Breast epithelium (tissue), 4 donors: ENCODE measurements at places on chromosomes 7 and 10.

DNA sequence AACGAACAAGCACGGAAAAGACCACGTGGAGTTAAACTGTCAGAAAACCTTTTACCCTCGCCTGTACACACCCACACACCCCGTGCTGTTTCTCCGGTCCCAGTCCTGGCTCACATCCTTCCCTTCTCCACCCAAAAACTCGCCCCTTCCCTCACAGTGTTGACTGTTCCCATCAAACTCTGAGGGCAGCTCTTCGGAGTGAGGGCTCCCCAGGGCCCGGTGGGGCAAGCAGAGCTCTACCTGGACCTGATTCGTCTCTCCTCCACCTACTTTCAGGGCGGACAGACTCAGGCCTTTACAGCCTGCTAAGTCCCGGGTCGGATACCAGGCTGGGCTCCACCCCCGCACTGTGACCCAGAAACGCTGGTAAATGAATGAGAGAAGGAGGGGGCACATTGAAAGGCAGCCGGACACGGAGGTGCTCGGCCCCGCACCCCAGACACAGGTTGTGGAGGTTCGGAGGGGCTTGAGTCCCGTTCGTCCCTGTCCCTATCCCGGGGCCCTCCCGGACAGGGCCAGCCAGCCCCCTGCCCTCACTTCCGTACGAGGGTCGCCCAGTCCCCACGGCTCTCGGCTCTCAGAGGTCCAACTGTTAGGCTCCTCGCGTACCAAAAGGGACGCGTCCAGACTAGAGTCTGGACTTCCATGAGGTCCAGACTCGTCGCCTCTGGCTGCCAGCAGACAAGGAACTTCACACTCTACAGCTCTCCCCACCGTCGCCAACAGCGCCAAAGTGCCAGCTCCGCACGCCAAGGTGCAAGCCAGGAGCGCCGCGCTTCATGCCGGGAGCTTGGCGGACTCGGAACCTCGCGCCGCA, 31.7 kb upstream of the ASL start:
- no peaks in the 10 kb centered on the region for H3K4me1 ChIP-seq
- H3K36me3 ChIP-seq = no peaks in the 10 kb centered on the region
- peak; percentile 36 for DNase-seq

GRCh38 chr10:79310200-79310865, 36.9 kb upstream of the PPIF start:
- H3K27ac ChIP-seq = no peak overlapping the region
- no peaks in the 10 kb centered on the region for H3K4me1 ChIP-seq
- peaks cover 15% of the 10 kb centered on the region for H3K36me3 ChIP-seq

DNA sequence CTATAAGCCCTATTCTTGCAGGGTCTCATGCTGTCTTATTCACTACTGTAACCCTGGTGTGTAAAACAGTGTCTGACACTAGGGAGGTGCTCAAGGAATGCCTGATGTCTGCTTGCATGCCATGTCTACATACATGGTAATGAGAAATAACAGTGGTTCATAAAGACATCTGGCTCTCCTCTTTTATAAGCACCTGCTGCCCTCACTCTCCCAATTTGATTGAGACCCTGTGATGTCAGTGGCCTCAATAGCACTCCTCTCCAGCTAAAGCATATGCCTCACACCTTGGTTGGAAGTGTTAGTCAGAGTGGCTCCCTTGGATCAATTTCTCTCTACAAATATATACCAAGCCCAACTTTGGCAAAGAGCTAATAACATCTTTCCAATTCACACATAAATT, 30.6 kb downstream of the ANK3 start:
- H3K4me1 ChIP-seq = no peaks in the 10 kb centered on the region
- H3K4me3 ChIP-seq = no peak overlapping the region
- H3K36me3 ChIP-seq = no peaks in the 10 kb centered on the region
- H3K27me3 ChIP-seq = no peaks in the 10 kb centered on the region
- no peak overlapping the region for H3K27ac ChIP-seq

GRCh38 chr7:69115788-69116187, 482.5 kb upstream of the AUTS2 start:
- H3K4me1 ChIP-seq = no peaks in the 10 kb centered on the region
- peak overlapping the region; percentile 14 for H3K27ac ChIP-seq
- no peak overlapping the region for H3K4me3 ChIP-seq
- no peaks in the 10 kb centered on the region for H3K36me3 ChIP-seq
- H3K27me3 ChIP-seq = no peaks in the 10 kb centered on the region

DNA sequence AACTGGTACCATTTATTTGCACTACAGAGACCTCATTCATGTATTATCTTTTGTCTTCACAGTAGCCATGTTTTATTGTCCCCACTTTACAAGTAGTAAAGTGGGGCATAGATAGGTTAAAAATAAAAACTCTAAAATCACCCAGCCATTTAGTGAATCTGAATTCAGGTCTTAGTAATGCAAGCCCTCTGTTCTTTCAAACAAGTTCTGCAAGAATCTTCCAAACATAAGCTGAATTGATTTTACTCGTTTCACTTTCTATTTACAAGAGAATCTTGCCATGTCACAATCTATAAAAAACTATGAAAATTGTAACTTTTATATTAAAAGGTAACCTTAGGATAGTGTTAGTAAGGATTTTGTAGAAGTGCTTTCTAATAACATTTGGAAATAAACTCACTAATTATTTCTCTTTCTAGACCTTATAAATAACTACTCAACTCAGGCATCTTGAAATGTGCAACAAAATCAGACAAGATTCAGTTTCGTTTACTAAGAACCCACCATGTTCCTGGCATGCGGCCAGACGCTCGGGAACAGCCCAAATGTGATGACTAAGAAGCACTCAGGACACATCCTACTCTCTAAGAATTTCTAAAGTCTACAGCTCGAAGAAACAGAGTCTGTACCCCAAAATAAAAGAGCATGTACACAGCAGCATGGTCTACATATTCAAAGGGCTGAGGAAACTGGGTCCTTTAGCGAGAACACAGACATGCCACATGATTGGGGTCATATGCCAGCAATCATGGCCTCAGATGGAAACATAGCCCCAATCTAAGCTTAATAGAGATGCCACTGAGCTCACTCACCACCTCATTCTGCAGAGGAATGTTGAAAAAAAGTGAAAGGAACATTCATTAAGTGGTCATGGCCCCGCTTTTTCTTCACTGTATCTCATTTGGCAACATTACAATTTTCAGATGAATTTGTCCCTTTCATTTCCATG, 167.6 kb downstream of the AMPH start:
- no peak overlapping the region for H3K4me3 ChIP-seq
- H3K4me1 ChIP-seq = no peaks in the 10 kb centered on the region
- H3K27ac ChIP-seq = no peak overlapping the region
- no peak for DNase-seq

- no peak for DNase-seq
- no peaks in the 10 kb centered on the region for H3K4me1 ChIP-seq
- H3K4me3 ChIP-seq = no peak overlapping the region
- H3K36me3 ChIP-seq = no peaks in the 10 kb centered on the region
Measured at GRCh38 chr10:13794992-13795612, 208.3 kb downstream of the PRPF18 start.

GRCh38 chr7:121546632-121547543, 150.8 kb upstream of the FAM3C start:
- no peaks in the 10 kb centered on the region for H3K36me3 ChIP-seq
- no peak overlapping the region for H3K4me3 ChIP-seq
- DNase-seq = no peak
- H3K4me1 ChIP-seq = no peaks in the 10 kb centered on the region
- H3K27ac ChIP-seq = no peak overlapping the region
- no peaks in the 10 kb centered on the region for H3K27me3 ChIP-seq

GRCh38 chr7:65235586-65235985, 138.1 kb upstream of the ZNF92 start:
- no peak overlapping the region for H3K4me3 ChIP-seq
- H3K36me3 ChIP-seq = no peaks in the 10 kb centered on the region
- no peak for DNase-seq

DNA sequence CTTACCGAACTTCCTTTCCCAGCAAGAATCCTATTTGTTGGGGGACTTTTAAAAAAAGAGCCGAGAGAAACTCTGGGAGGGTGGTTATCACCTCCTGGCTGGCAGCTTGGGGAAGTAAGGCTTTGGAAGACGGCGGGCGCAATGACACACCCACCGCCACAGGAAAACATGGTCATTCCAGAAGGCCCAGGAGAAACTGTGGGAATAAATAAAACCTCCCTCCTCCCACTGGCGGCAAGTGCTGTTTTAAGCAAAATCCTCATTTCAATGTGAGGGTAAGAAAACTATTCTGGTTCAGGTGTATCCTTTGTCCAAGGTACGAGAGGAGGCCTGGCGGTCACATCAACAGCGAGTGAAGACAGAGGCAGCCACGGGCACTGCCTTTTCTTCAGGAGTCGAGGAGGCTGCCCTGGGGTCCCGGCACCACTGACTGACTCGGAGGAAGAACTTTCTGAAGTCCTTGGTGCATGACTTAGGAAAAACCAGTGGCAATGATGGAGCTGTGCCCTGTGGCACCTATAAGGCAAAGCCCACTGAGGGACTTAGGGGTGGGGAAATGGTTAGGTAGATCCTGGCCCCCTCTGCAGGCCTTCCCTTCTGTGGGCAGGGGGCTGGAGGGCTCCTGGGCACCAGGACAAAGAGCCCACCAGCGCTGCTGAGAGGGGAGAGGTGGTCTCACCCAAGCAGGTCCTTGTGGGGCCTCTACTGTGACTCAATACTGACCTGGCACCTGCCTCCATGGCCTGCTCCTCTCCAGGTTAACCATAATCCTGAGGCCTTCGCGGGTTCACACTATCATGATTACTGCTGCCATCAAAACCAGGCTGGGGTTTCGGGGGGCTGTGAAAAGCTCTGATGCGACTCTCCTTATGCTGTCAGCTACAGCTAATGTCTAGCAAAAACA, 21.4 kb downstream of the DNAJB12 start:
- no peak for DNase-seq
- peak overlapping the region; percentile 97 for H3K27ac ChIP-seq
- H3K4me1 ChIP-seq = peaks cover 30% of the 10 kb centered on the region
- H3K4me3 ChIP-seq = no peak overlapping the region
- H3K27me3 ChIP-seq = no peaks in the 10 kb centered on the region

- peak overlapping the region; percentile 8 for H3K27ac ChIP-seq
- no peaks in the 10 kb centered on the region for H3K4me1 ChIP-seq
- H3K4me3 ChIP-seq = no peak overlapping the region
- H3K27me3 ChIP-seq = no peaks in the 10 kb centered on the region
- no peaks in the 10 kb centered on the region for H3K36me3 ChIP-seq
Measured at GRCh38 chr7:13834328-13834761, 155.1 kb downstream of the ETV1 start.

- no peak for DNase-seq
- H3K27ac ChIP-seq = no peak overlapping the region
- H3K4me3 ChIP-seq = no peak overlapping the region
- no peaks in the 10 kb centered on the region for H3K27me3 ChIP-seq
- no peaks in the 10 kb centered on the region for H3K36me3 ChIP-seq
Measured at GRCh38 chr10:61752111-61753011, 89.6 kb downstream of the CABCOCO1 start.

- no peak for DNase-seq
- H3K4me3 ChIP-seq = no peak overlapping the region
- H3K4me1 ChIP-seq = no peaks in the 10 kb centered on the region
- H3K27ac ChIP-seq = no peak overlapping the region
Measured at GRCh38 chr10:66717231-66717981, 208.4 kb upstream of the LRRTM3 start.

DNA sequence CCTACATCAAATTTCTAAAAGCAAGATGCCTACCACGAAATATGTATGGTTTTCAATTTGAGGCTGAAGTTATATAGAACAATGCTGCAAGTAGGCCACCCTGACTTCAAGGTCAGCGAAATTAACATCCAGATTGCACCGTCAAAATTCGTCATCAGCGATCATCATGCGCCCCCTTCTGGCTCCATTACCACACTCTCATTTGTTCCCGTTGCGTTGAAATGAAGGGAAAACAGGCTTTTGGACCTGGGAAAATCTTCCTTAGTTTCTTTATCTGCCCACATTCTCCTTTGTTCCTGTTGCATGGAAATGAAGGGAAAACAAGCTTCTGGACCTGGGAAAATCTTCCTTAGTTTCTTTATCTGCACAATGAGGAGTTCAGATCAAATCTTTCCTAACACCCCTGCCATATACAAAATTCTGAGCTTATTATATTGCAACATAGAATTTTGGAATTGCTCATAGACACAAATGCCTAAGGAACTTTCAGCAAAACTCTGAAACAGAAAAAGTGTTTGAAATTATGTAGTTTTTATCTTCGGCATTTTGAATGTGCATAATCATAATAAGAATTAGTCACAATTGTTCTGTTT, 98.2 kb upstream of the PRKCQ start:
- no peaks in the 10 kb centered on the region for H3K4me1 ChIP-seq
- no peak for DNase-seq
- no peak overlapping the region for H3K4me3 ChIP-seq
- no peaks in the 10 kb centered on the region for H3K27me3 ChIP-seq
- no peak overlapping the region for H3K27ac ChIP-seq
- H3K36me3 ChIP-seq = no peaks in the 10 kb centered on the region

DNA sequence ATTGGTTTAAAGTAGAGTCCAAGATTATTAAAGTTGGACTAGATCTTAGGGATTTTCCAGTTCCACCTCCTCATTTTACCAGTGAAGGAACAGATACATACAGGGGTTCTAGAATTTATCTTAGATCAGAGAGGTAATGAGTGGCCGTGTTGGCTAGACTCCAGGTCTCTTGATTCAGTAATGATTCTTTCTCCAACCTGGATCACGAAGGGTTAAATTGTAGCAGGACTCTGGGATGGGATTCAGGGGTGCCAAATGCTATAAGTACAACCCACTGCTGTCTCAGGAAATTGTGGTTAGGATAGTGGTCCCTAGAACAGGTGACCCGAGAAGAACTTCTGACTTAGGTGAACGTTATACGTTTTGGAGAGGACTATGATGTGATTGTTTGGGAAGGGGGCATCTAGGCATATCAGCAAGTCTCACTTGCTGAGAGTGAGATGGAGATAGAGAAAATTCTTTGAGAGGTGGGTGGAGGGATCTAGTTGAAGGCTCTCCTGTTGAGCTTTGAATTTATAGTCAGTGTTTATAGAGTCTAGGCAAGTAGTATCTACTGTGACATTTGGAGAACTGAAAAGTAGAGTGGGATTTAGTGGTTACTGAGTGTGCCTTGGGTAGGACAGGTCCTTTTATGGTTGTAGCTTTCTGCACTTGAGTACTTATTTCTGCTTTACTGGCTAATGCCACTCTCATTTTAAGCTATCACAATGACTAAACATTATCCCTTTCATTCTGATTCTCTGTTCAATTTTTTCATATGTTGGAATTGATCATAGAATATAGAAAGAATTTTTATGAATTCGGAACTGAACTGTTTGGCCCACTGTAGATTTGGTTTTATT, 58.3 kb downstream of the ST7 start:
- H3K4me3 ChIP-seq = no peak overlapping the region
- no peak overlapping the region for H3K27ac ChIP-seq
- no peaks in the 10 kb centered on the region for H3K36me3 ChIP-seq
- H3K4me1 ChIP-seq = no peaks in the 10 kb centered on the region

- H3K27me3 ChIP-seq = no peaks in the 10 kb centered on the region
- H3K36me3 ChIP-seq = no peaks in the 10 kb centered on the region
- no peak overlapping the region for H3K4me3 ChIP-seq
- DNase-seq = no peak
Measured at GRCh38 chr10:115936926-115937767, 335.9 kb downstream of the GFRA1 start.

GRCh38 chr7:114944745-114945625, 23.1 kb downstream of the MDFIC start:
- no peak overlapping the region for H3K27ac ChIP-seq
- no peaks in the 10 kb centered on the region for H3K36me3 ChIP-seq
- peak; percentile 33 for DNase-seq
